ENCODE measurements at places on chromosomes 7 and 10.

GRCh38 chr7:25493805-25494366, 265.6 kb upstream of the NPVF start:
- DNase-seq, result no peak

DNA sequence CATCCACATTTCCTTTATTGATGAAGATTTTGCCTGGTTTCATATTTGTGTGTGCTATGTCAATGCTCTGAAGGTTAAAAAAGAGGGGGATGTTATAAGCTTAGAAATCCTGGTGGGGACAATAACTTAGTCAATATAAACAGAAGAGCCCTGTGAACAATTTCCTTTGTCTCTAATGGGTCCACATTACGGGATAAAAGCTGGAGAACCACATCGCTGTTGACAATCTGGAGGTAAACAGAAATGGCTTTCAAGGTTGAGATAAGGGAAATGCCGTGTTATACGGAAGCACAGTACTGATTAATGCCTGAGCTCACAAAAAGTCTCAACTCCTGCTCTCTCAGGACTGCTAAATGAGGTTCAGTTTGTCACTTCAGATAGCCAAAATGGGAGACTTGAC, 16.8 kb downstream of the ASAH2 start:
- DNase-seq, result no peak

DNA sequence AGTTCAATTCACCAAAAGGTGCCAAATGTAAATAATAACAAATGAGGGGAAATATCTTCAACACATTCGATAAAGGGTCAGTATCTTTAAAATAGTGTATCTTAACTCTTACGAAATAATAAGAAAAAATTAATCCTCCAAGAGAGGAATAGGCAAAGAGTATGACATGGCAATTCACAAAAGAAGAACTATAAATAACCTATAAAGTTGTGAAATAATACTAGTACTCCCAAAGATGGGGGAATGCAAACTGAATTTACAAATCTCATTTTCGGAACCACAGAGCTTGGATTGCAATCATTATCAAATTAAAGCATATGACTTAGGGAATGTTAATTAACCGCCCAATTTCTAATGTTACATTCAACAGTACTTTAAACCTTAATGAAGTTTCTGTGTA, 78.2 kb upstream of the TARP start:
- DNase-seq, result no peak

GRCh38 chr7:27774717-27775328, 34.9 kb downstream of the TAX1BP1 start:
- peak; percentile 68 for DNase-seq

GRCh38 chr10:90920986-90921666, at the start of gene ANKRD1:
Gene ANKRD1 (minus strand): TSS chr10:90921087. CDS start chr10:90921027, 60 bp downstream.
- DNase-seq, result peak; percentile 92

- no peak for DNase-seq
Measured at GRCh38 chr10:88903715-88904114, 23.7 kb downstream of the STAMBPL1 start.

DNA sequence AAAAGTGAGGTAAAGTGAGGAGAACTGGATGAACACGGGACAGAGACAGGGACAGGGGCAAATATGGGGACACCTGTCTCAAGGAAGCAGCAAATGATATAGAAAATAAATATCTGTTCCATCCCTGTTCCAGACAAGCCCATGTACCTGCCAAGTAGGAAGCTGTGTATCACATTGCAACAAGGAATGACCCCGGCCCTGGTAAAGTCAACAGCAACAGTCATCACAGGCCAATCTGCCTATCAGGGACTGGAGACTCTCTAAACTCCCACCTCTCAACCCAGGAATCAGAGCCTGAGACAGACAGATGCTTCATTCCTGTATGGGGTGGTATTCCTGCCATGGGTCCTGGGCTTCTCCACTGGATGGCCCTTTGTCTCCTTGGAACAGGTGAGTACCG, 156.6 kb upstream of the PRSS1 start:
- no peak for DNase-seq

GRCh38 chr7:117193564-117193963, 129.3 kb downstream of the WNT2 start:
- peak; percentile 29 for DNase-seq

DNA sequence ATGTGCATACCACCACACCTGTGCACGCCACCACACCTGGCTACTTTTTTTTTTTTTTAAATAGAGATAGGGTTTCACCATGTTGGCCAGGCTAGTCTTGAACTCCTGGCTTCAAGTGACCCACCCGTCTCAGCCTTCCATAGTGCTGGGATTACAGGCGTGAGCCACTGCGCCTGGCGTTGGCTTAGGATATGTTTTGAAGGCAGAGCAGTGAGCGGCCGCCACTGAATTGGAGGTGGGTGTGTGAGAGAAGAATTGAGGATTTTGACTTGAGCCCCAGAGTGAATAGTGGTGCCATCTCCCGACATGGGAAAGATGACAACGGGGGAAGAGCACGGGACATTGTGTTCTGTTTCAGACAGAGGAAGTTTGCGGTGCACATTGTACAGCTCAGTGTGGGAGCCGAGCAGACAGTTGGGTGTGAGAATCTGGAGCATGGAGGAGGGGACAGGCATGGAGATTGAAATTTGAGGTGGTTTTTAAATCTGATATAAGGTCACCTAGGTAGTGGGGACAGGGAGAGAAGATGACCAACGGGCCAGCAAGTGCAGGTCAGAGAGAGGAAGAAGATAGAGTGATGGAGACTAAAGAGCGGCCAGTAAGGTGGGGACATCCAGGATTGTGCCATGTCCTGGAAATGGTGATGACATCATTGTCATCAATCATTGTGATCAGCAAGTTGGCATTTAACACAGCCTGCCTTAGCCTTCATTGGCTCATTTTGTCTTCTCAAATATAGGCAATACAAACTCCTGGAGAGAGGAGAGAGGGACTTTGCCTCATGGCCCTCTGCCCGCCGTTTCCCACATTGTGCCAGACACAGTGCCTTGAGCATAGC, 35.8 kb downstream of the VWA2 start:
- DNase-seq, result no peak

- DNase-seq, result no peak
Measured at GRCh38 chr10:132310701-132311337, 3.1 kb upstream of the STK32C start.

DNA sequence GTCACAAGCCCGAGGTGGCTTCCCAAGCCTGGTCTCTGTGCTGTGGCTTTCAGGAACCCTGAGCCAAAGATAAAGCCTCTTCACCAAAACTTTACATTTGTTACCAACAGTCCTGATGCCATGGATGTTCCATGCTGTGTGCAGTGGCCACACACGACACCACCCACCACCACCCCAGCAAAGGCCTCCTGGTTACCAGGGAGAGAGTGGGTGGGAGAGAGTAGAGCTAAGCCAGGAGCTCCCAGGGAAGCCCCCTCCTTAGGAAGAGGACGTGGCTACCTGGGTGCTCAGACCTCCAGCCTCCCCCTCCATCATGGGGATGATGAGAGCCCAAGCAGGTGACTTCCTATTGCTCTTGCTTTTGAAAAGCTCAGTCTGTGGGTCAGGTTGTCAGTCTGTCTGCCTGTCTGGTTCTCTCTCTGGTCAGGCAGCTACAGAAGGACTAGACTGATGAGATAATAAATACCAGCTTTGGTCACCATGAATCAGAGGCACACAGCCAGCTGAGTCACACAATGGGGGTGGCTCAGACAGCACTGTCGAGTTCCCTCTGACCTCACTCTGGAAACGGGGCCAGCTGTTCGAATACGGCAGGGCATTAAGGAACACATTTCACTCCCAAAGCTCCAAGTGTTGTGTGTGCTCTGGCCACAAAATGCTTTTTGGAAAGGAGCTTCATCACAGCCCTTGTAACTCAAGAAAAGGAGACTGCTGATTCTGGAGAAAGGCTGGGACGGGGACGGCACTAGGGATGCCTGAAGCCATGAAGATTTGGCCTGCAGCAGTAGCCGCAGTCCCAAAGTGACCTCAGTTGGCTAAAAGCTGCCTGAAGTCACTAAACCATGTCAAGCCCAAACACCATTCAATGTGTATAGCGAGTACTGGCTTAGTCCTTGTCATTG, 166.0 kb downstream of the FANK1 start:
- DNase-seq, result peak; percentile 96

GRCh38 chr7:151062399-151063211, 3.2 kb downstream of the SLC4A2 start:
- peak; percentile 72 for DNase-seq

DNA sequence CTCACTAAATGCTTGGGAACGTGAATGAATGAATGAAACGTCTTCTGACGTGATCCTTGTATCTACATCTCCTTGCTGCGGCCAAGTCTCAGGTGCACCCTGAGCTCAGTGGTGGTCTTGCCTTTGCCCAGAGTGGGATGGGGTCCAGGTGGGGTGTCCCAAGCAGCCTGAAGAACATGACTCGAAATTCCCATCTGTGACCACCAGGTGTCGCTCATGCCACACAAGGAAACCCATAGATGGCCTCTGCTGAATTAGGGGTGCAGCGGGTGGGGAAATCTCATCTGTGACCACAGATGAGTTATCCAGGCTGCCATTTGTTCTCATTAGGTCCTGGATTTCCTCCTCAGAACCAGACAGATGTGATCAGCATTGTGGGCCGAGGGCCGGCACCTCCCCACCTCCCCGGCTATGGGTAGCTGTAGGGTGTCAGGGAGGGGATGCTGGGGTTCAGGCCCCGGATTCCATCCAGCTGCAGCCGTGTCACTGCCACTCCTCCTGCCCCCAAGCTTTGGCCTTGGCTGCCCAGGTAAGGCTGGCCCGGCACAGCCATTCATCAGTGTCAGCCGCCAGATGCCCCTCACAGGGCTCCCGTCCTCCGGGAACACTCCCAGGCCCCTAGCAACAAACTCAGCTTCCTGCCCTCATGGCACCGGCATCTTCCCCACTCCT, 21.0 kb upstream of the GNA12 start:
- peak; percentile 57 for DNase-seq

DNA sequence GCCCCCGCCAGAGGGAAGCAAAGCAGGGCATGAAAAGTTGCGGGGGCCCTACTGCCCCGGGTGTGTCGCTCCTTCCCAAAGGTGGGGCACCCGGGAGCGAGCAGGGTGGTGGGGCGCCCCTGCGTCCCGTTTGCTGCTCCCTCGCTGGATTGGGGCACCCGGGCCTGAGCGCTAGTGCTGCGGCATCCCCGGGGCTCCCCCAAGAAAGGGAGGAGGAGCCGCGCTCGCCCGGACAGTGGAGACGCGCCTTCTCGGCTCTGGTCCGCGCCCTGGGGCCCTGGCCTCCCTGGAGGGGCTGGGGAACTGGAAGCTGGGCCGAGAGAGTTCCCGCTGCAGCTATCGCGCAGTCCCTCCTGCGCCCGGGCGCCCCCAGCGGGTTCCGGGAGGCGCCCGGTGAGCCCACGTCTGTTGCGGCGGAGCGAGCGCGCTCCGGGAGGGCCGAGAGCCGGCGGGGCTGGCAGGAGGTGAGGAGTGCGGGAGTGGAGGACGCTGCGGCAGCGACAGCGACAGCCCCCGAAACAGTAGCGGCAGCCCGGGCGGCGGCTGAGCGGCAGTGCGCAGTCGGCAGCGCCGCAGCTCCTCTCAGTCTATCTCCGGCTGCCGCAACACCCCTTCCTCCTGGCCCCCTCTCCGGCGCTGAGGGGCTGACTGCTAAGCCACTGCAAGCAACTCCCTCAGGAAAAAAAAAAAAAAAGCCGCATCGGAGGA, 504 bp upstream of the BMPER start:
- DNase-seq, result peak; percentile 68

GRCh38 chr10:91409869-91410637, at the start of gene HECTD2:
Gene HECTD2 (plus strand): TSS chr10:91410344. CDS start chr10:91410439, 95 bp downstream.
- DNase-seq, result peak; percentile 78

DNA sequence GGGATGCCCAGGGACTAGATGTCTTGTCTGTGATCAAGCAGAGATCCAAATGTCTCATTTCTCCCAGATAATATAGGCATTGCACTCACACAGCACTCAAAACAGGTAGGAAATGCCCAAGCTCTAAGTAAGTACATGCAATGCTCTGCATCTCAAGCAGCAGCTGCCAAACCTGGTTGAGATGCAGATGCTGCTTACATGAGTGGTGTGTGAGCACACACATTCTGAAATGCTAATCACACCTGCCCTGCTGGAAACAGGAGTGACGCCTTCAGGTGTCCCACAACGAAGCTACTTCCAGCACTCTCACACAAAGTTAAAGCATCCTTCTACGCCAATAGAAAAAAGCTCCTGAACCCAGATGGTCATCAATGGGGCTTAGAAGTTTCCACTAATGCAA, 132.9 kb downstream of the CALN1 start:
- no peak for DNase-seq

- no peak for DNase-seq
Measured at GRCh38 chr10:16119445-16119844, 259.1 kb upstream of the MINDY3 start.

- DNase-seq, result no peak
Measured at GRCh38 chr7:131219312-131220041, 108.2 kb upstream of the MKLN1 start.
